ENCODE measurements at places on chromosomes 5 and 9.
A peak's percentile ranks its signal among the peaks of the same experiment; 100 is the strongest.

GRCh38 chr5:76755779-76756637 is 40.1 kb downstream of the F2R start:
- no peak for DNase-seq

- no peak for DNase-seq
Observed at GRCh38 chr5:93723005-93723404, 18.4 kb downstream of the POU5F2 start.

DNA sequence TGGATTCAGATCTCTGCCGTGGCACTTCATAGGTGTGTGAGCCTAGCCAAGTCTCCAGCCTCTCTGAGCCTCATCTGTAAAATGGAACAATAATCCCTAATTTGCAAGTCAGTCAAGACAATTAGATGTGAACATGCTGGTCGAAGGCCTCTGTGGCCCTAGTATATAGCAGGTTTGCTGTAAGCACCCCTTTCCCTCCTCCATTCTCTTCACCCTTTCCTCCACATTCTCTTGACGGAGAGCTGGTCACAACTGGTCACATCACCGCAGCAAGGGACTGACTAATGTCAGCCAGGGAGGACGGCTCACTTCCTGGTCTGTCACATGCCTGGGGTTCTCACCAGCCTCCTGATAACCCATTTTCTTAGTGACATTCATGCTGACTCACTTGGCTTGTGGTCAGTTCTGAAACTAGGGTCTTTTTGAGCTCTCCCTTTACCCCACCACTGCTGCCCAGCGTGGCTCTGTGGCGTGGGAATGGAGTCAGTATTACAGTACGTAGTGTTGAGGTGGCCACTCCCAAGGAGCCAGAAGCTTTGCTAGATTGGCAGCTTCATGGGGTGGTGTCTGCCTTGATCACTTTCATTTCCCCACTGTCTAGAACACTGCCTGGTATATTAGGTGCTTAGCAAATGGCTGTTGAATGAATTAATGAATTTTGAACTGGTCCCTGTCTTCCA is 47.8 kb downstream of the ERGIC1 start:
- no peak for DNase-seq

GRCh38 chr9:128587453-128587852 is 35.1 kb downstream of the SPTAN1 start:
- DNase-seq, result no peak

- no peak for DNase-seq
Observed at GRCh38 chr5:42779083-42779482, 22.5 kb downstream of the CCDC152 start.

GRCh38 chr9:107973451-107973850 is 483.9 kb upstream of the KLF4 start:
- DNase-seq, result no peak

GRCh38 chr5:73625372-73625943 is 538 bp upstream of the ARHGEF28 start:
- DNase-seq, result peak; percentile 9

- DNase-seq, result no peak
Observed at GRCh38 chr5:8590959-8591358, 722.0 kb downstream of the MTRR start.
